Activated CD4-positive, alpha-beta T cell treated with anti-CD3 and anti-CD28 coated beads for 36 hours (primary cell): ENCODE measurements at places on chromosomes 13 and 19. TPM values are rescaled to one million over a fixed set of nuclear protein-coding genes. Genes with fewer than 3 reads are reported as not detected.

TEAD2 gene
- total RNA-seq = not detected

- no peak for DNase-seq
These were observed 745.2 kb downstream of the PCDH17 start for GRCh38 chr13:58376775-58377174.

UBE2S gene
- 342 TPM for total RNA-seq

MISP gene
- total RNA-seq = 0.07 TPM

DNA sequence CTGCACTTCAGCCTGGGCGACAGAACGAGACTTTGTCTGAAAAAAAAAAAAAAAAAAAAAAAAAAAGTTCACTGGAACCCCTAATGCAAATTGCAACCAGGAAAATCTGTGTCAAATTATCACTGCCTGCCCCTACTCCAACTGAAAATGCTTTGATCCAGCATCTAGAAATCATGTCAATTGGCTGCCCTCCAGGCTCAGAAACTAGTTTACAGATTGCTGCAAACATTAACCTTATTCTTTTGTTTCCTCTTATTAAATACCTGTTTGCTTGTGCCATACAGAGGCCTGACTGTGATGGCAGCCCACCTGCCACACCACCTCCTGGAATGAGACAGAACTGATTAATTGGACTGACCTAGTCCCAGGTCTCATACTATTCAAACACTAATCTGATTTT, 18.6 kb upstream of the AKT2 start:
- no peak for DNase-seq

GRCh38 chr13:84082462-84082861, 200.2 kb upstream of the SLITRK1 start:
- DNase-seq = no peak

DNA sequence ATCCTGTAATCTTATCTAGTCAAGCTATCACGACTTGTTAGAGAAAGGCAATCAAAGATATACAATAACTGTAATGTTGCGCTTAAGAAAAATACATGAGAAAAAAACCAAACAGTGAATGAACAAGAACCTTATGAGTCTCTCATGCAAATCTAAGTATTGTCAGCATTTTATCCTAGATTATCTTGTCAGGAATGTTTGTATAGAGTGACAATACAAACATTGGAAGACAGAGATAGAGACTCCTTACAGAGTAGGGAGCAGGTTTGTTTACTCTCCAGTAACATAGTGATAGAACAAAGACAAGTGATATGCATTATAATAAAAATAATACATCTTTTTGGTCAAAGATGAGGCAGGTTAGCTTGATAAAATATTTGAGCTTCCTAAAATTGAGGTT, 444.8 kb downstream of the SLITRK5 start:
- no peak for DNase-seq

CRX gene
- not detected for total RNA-seq

ZNF534 gene
- total RNA-seq = not detected

DNA sequence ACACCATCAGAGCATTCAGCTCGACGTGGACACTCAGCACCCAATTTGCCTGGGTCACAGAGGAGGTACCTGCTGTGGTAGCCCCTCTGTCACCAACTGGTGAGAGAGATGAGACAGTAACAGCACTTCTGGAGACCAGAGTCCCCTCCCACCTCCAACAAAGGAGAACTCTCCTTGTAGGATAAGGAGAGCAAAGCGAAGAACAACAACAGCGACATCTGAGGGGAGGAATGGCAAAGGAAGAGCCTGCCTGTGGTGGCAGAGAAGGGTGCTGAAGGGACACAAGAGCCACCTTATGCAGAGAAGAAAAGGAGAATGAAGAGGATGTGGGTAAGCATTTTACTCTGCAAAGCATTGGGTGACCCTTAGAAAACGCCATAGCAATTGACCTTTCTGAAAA, 167.8 kb downstream of the ABCC4 start:
- DNase-seq = no peak

DNA sequence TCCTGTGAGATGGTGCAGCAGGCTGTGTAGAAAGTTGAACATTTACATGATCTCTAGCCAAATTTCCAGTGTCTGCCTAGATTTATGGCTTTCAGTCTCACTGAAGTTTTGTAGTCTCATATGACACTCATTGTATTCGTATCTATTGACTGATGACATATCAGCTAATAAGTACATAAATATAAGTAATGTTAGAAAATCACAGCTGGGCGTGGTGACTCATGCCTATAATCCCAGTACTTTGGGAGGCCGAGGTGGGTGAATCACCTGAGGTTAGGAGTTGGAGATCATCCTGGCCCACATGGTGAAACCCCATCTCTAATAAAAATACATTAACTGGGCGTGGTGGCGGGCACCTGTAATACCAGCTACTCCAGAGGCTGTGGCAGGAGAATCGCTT, 54.7 kb upstream of the HTR2A start:
- DNase-seq = no peak

DNA sequence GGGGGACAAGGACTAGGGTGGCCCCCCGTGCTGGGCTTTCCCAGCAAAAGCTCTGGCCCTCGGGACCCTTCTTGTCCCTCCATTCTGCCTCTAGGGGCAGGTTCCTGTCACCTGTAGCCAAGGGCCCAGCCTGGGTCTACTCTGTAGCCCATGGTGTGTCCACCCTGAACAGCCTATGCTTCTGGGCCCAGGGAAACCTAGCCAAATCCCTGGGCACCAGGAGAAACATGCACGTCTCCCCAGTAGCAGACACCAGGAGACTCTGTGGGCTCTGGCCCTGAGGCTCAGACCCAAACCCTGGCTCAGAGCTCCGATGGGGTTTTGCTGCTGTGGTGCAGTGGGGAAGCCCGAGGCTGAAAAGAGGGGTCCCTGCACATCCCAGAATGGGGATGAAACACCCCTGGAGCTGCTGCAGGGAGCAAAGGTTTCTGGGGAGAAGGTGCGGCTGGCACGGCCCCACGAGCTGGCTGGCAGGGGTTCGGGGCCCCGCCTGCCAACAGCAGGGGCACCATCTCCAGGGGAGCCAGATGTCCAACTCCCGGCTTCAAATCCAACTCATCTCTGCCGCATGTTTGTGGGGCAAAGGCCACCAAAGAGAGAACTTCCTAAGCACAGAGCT, 18.2 kb downstream of the CEBPG start:
- no peak for DNase-seq

DNA sequence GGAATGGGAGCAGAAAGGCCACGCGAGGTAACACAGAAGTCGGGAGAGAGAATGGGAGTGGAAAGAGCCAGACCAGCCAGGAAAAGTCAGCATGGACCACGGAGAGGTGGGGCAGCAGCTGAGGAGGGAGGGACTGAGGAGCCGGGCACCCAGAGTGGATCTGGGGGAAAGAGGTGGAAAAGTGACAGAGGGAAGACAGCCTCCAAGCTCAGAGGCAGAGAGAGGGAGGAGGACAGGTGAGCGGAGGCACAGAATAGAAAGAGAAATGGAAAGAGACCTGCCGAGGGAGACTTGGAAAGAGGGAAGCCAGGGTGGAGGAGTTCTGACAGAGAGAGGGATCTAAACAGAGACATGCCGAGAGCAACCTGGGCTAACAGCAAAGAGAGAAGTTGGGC, 1.6 kb downstream of the GRIK5 start:
- DNase-seq = no peak

CRB3 gene
- total RNA-seq = 1.2 TPM

GRCh38 chr13:113559061-113559460, 25.5 kb upstream of the TFDP1 start:
- DNase-seq = no peak

VAV1 gene
- total RNA-seq = 73.4 TPM

DNA sequence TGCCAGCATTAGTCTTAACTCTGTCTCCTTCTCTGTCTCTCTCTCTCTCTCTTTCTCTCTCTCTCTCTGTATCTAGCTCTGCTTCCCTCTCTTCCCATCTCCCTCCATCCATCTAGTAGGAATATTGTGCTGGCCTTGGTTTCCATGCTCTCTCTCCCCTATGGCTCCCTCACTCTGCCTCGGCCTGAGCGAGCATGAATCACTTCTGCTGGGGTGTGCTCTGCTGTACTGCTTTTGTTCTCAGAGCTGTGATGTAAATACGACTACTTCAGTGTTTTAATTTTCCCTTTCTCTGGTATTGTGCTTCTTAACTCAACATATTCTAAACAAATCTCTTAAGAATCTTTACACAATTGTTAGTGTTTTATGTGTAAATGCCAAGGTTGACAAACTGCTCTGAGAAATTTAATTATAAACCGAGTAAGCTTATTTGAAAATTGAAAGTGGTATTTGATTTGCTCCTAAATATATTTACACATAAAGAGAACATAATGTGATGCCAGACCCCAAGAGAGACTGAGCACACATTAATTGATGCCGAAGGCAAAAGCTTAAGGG, 211.5 kb upstream of the KL start:
- DNase-seq = no peak

DNA sequence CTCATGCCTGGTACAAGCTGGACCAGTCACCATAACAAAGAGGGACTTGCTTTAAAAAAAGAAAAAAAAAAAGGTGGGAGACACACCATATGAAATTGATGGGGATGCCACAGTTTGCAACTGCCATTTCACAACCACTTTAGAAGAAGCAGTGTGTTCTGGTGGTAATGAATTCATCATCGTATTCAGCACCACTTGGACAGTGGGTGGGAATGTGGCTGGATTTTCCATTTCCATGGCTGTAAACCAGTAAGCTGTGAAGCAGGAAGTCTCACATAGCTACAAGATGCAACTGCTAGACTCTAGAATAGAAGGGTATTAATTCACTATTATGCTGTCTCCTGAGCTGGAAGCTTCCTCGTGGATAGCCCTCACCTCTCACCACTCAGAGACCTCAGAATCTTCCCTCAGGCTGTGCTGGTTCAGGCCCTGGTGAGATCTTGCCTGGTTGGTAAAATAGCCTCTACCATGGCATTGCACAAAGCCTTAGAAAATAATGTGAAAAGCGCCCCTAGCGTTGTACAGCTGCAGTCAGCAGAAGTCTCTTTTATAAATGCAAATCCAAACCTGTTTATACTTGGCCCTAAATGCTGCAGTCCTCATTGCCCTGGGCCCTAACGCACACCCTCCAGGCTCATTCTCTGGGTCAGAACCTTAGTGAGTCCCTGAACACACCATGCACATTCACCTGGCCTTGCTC, 150.7 kb downstream of the KCTD15 start:
- DNase-seq = no peak

KIR3DL1 gene
- total RNA-seq = not detected

DNA sequence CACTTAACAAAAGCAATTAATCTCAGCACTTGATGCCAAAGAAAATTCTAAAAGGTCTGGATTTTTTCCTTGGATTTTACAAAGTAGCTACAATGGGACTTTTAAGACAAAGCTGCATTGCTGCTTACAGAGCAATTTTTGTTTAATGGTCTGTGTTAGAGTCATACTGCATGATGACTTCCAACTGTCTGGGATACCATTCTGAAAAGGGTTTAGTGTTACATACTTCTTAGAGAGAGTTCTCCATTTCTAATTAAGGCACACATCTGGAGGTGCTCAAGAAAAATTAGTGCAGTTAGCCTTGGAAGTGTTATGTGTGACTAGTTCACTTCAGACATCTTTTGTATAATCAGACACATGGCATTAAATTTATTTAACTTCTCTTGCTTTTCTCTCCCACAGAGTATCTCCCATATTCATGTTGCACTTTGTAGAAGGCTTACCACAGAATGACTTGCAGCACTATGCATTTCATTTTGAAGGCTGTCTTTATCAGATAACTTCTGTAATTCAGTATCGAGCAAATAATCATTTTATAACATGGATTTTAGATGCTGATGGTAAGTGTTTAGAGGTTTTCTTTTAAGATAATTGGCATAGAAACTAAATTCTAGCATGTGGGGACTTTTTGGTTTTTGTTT, 35.1 kb downstream of the USPL1 start:
- no peak for DNase-seq

SERPINE3 gene
- total RNA-seq = not detected

CFAP97D2 gene
- not detected for total RNA-seq

ZNF229 gene
- 1.2 TPM for total RNA-seq

ZNF615 gene
- 9.0 TPM for total RNA-seq

DNA sequence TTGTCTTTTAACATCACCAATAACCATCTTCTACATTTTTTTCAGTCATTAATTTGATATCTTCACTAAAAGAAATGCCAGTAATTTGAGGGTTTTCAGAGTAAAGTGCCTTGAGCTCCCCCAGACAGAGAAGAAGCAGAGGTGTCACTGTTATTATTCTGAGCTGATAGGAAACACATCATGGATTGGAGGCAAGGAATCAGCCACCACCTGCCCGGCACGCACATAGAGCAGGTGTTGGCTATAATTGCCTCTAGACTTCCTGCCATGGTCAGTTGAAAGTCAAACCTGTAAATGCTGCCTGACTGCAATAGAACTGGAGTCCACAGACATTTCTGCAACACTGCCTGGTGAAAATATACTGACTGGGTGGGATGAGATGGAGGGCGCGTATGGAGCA, 776.6 kb downstream of the UQCRFS1 start:
- no peak for DNase-seq

DNA sequence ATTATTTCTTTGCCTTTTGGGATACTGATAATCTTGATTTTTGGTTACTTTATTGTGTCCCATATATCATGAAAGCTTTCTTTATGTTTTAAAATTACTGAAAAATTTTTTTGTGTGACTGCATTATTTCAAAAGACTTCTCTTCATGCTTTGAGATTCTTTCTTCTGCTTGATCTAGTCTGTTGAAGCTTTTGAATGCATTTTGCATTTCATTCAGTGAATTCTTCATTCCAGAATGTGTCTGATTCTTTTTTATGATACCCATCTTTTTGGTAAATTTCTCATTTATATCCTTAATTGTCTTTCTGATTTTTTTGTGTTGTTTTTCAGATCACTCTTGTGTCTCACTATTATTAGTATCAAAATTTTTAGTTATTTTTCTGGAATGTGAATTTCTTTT, 210.1 kb downstream of the GGACT start:
- no peak for DNase-seq

DNA sequence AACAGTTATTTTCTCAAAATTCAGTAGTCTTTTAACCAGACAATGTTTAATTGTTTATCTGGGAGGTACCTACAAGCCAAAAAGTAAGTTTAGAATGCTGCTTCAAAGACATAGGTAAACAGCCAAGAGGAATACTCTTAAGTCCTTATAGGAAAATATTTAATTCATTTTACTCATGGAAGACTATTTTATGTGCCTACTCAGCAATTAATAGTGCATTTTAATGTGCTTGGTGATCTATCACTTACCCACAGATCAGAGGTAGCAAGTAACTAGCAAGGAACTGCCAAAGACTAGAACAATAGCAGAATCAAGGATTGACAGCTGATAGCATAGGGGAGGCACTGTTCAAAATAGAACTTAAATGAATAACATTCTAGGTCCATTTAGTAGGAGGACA, 60.4 kb downstream of the DNAJC15 start:
- no peak for DNase-seq

DNA sequence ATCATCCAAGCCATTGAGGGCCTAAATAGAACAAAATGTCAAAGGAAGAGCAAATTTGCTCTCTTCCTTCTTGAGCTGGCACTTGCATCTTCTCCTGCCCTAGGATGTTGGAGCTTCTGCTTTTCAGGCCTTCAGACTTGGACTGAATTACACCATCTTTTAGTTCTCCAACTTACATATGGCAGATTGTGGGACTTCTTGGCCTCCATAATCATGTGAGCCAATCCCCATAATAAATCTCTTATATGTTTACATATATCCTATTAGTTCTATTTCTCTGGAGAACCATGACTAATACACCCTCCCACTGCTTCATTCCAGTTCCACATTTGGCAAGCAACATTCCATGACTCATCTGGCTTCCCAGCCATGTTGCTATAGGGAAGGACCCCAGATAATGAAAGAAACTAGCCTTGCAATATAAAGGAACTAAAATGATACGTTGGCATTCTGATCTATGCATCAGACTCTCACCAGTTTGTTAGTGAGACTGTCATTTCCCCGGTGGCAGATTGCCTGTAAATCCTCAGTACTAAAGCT, 11.0 kb upstream of the ACOD1 start:
- no peak for DNase-seq

NOSIP gene
- 73.1 TPM for total RNA-seq

SLC39A3 gene
- total RNA-seq = 26.6 TPM
